Stimulated activated CD4-positive, alpha-beta T cell treated with anti-CD3 and anti-CD28 coated beads, Interleukin-15, amount 100 ng/mL, for 1 hour (primary cell): ENCODE measurements at places on chromosomes 16 and 17.

- DNase-seq = no peak
Observed at GRCh38 chr17:50770346-50770745, 3.0 kb upstream of the ANKRD40CL start.

- DNase-seq = no peak
Observed at GRCh38 chr17:57226793-57227192, 29.5 kb upstream of the MSI2 start.

- DNase-seq = no peak
Observed at GRCh38 chr16:53034306-53034705, 18.4 kb downstream of the CHD9NB start.

DNA sequence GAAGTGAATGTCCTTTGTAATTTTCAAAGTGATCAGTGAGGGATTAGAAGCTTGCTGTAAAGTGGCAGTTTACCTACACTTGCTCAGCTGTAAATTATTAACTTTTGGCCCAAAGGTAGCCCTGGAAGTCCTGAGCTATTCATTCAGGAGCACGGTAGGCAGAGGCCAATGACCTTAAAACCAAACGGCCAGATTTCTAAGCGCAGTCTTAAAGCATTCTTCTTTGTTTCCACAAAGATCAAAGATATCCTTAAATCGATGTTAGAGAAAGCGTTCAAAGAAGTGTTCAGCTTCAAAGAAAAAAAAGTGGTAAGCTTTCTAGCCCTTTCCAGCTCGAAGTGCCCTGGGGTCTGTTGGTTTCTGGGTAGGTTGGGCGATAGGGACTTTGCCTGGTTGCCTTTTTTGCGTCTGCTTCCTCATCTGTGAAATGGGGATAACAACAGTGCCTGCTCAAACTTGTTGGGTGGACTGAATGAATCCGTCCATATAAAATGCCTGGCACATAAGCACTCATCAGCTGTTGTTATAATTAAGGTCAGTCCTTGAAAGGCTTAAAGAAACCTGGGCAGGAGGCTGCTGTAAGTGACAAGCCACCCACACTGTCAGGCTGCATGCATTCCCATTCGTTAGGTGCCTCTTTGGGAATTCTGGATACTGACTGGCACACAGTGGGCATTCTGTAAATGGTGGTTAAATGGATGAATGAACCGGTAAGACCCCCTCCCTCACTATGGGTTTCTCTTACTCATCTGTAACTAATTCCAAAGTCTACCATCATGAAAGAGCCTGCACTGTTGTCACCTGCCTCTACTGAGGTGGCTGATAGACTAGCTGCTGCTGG lies 113.2 kb downstream of the PRKCA start:
- no peak for DNase-seq

DNA sequence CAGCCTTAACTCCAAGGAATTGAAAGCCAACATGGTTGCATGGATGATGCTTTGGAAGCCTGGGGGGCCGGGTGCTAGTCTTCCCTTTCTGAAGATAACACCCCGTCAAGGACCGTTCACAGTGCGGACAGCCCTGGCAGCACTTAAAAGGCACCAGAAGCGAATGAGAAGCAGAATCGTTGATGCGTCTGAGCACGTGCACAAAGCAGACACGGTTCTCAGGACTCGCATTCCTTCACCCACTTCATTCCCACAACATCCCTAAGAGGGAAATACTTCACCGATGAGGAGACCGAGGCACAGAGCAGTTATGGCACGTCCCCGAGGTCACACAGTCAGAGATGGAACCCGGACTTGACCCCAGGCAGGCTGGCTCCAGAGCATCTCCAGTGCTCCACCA lies 14.2 kb downstream of the TRPV1 start:
- no peak for DNase-seq

DNA sequence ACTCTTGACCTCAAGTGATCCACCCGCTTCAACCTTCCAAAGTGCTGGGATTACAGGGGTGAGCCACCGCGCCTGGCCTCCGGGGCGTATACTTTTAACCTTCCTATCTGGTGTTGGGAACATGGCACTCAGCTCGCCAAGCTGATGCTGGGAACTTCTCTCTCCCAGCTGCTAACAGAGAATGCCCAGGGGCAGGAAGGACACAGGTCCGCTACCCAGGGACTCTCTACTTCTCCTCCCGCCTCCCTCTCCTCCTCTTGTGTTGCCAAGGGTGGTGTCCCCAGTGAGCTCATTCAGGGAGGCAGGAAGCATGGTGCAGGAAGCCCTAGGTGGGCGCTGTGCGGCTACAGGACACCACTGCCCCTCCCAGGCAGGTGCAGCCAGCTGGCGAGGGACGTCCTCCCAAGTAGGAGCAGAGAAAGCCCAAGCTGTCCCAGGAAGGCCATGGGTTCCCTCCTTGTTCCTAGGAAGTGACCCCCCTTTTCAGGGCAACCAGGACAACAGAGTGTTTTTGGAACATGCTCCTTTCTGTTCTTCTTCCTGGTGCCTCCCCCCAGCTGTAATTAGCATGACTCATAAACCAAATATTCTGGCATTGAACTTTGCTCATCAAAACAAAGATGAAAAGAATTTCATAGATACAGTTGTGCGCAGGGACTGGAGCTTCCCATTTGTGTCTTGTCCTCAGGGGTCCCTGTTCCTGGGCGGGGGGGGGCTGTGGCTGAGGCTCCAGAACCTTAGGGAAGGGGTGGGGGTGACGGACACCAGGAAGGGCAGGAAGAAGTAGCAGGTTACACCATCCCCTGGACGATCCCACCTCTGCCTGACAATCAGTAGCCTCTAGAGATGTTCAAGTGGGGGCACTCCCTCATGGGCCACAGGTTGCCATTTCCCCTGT lies 2.7 kb downstream of the C1QTNF1 start:
- DNase-seq = no peak

DNA sequence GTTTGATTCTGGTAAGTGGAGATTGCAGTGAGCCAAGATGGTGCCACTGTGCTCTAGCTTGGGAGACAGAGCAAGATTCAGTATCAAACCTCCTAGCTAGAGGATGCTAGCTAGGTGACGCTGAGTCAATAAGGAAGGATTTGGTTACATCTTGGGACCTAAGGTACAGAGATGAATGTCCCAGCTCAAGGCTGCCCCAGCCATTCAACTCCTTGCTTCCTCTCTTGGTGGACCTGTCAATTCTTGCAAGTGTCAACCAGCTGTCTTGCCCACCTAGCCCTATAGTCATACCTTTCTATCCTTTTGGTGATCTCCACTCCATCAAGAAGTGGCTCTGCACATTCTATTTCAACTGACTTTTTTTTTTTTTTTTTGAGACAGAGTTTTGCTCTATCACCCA lies 1.4 kb upstream of the MILR1 start:
- no peak for DNase-seq

- no peak for DNase-seq
Observed at GRCh38 chr16:85034591-85035433, 7.2 kb downstream of the KIAA0513 start.

DNA sequence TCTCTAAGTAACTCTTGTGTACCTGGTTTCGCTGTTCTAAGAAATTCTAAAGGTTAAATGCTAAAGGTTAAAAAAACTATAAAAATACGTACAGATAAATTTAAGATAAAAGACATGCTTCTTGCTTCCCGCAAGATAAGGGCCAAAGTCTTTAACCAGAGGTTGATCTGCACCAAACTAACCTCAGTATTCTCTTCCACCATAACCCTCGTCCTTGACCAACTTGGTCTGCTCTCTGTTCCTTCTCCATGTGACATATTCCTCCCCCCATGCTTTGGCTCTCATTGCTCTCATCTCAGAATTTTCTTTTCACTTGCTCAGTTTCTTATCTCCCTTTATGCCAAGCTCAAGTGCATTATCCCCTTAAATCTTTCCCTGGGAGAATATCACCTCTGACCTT lies 330.5 kb upstream of the ZFHX3 start:
- DNase-seq = no peak
